Chondrocyte (in vitro differentiated cells): ENCODE measurements at places on chromosomes 7 and 10. TPM values are rescaled to one million over a fixed set of nuclear protein-coding genes. Genes with fewer than 3 reads are reported as not detected.

The OR2A7 gene
- total RNA-seq: 0.68 to 1.00 TPM (median 0.92 TPM) in 3 replicates

The PTPRZ1 gene
- total RNA-seq: 0.05 to 2.0 TPM (median 1.6 TPM) in 3 replicates

The DYNC1I1 gene
- total RNA-seq: 17.4 to 80.2 TPM (median 21.0 TPM) in 3 replicates

The ASB10 gene
- not detected in 3 replicates for total RNA-seq

The MAGI2 gene
- total RNA-seq: 5.8 to 11.8 TPM (median 6.0 TPM) in 3 replicates

The FMC1 gene
- 6.2 to 9.1 TPM (median 8.9 TPM) in 3 replicates for total RNA-seq
